Chondrocyte (in vitro differentiated cells): ENCODE measurements at places on chromosomes 2 and 18. TPM values are rescaled to one million over a fixed set of nuclear protein-coding genes. Genes with fewer than 3 reads are reported as not detected.

GRCh38 chr2:175838979-175839378 lies 163.1 kb downstream of the LNPK start:
- no peak for DNase-seq
- no peaks in the 10 kb centered on the region for H3K36me3 ChIP-seq
- no peak overlapping the region for H3K4me3 ChIP-seq
- H3K27ac ChIP-seq, result no peak overlapping the region
- peaks cover 41% of the 10 kb centered on the region for H3K4me1 ChIP-seq

- peaks cover 5% of the 10 kb centered on the region for H3K36me3 ChIP-seq
- DNase-seq, result peak; percentile 47
- no peak overlapping the region for H3K27ac ChIP-seq
- H3K4me3 ChIP-seq, result no peak overlapping the region
- H3K27me3 ChIP-seq, result no peaks in the 10 kb centered on the region
- peaks cover 4% of the 10 kb centered on the region for H3K4me1 ChIP-seq
Observed at GRCh38 chr2:43000242-43001054, 208.1 kb upstream of the HAAO start.

DNA sequence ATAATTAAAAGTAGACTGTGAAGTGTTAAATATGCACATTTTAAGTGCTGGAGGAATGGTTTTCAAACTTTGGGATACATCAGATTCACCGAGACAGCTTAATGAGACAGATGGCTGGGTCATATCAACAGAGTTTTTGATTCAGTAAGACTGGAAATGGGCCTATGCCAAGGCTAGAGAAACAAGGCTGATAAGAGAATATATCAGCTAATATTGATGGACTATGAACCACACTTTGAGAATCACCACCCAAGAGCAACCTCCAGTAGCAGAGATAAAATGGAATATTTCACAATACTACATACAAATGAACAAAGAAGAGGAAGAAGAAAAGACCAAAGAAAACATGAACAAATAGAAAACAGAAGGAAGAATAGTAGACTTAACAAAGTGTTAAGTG lies 450.2 kb upstream of the KLHL29 start:
- H3K4me1 ChIP-seq, result no peaks in the 10 kb centered on the region
- no peaks in the 10 kb centered on the region for H3K36me3 ChIP-seq
- peaks cover 3% of the 10 kb centered on the region for H3K27me3 ChIP-seq
- DNase-seq, result no peak
- no peak overlapping the region for H3K4me3 ChIP-seq
- H3K27ac ChIP-seq, result no peak overlapping the region

DNA sequence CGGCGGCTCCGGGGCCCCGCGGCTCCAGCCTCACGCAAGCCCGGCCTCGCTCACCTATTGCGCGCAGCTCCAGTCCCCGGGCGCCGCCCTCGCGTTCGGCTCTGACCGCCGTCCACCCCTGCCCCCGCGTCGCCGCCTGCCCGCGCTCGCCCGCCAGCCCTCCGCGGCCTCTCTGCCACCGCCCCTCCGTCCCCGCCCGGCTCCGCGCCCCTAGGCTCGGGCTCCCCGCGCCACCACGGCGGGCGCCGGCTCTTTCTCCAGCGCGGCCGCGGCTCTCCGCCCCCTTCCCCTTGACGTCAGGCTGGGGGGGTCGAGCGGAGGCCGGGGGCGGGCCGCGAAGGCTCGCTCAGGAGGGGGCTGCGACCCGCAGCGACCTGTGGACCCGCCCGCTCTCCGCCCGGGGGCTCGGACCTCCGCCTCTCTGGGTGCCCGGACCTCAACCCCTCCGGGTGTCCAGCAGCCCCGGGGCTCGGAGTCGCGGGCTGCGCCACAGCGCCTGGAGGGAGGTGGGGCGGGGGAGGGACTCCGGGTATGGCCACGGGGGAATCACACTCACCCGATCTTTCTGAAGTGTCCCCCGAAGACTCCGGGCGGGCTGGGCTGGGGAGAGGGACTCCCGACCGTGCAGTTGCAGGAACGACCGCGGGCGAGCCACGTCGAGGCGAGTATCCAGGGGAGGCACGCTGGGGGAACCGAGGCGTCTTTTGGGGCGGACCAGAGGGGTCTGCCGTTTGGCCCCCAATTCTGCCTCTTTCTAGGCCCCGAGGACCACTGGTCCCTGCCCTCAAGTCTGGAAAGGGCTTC lies at the start of gene SEMA4C:
Gene SEMA4C, minus strand, starts transcription at position 259 of the 804 bp plus-strand sequence. CDS start 2,194 bp downstream, outside the sequence.
- H3K36me3 ChIP-seq, result peaks cover 7% of the 10 kb centered on the region
- DNase-seq, result no peak
- peaks cover 24% of the 10 kb centered on the region for H3K4me1 ChIP-seq
- H3K27me3 ChIP-seq, result no peaks in the 10 kb centered on the region
- no peak within 1 kb of the TSS for H3K27ac ChIP-seq

- DNase-seq, result no peak
- H3K27ac ChIP-seq, result no peak overlapping the region
- no peaks in the 10 kb centered on the region for H3K4me1 ChIP-seq
- no peak overlapping the region for H3K4me3 ChIP-seq
- H3K36me3 ChIP-seq, result no peaks in the 10 kb centered on the region
Observed at GRCh38 chr2:114864901-114865300, 422.5 kb downstream of the DPP10 start.

DNA sequence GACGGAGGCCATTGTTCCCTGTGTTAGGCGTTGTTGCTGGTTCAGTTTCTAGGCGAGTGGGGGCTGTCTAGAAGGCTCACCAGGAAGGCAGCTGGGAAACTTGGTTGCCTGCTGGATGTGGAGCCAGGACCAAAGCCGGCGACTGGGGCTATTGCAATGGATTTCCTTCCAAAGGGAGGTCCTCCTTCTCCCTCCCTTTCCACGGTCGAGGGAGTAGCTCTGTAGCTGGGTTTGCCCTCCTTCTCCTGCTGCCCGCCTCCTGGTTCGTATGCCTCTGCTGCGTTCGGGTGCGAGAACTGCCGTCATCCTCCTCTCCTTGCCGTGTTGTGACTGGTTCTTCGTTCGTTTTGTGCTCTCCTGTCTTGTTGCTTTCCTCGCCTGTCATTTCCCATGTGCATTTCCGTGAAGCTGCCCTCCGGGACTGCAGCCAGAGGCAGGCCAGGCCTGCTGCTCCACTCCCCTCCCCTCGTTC lies 203.4 kb downstream of the NEDD4L start:
- no peak for DNase-seq
- H3K27me3 ChIP-seq, result no peaks in the 10 kb centered on the region
- peak overlapping the region; percentile 54 for H3K4me3 ChIP-seq
- no peaks in the 10 kb centered on the region for H3K36me3 ChIP-seq
- H3K4me1 ChIP-seq, result peaks cover 16% of the 10 kb centered on the region

DNA sequence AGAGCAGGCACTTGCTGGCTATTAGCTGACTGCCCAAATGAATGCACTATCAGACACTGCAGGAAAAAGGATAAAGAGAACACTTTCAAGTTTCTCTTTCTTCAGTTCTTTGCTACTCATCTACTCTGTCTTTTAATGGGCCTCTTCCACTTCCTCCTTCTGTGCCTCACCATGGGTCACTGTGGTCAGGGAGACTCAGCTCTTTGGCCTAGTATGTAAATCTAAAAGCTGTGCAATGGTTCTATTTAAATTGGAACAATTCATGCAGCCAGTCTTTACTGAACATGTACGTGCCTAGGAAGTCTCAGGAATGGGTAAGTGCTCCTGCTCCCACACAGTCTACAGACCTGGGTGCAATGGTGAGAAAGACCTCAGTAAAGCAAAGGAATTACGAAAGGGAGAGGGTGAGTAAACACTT lies 79.1 kb upstream of the DNMT3A start:
- no peaks in the 10 kb centered on the region for H3K27me3 ChIP-seq
- H3K27ac ChIP-seq, result no peak overlapping the region
- no peak for DNase-seq

DNA sequence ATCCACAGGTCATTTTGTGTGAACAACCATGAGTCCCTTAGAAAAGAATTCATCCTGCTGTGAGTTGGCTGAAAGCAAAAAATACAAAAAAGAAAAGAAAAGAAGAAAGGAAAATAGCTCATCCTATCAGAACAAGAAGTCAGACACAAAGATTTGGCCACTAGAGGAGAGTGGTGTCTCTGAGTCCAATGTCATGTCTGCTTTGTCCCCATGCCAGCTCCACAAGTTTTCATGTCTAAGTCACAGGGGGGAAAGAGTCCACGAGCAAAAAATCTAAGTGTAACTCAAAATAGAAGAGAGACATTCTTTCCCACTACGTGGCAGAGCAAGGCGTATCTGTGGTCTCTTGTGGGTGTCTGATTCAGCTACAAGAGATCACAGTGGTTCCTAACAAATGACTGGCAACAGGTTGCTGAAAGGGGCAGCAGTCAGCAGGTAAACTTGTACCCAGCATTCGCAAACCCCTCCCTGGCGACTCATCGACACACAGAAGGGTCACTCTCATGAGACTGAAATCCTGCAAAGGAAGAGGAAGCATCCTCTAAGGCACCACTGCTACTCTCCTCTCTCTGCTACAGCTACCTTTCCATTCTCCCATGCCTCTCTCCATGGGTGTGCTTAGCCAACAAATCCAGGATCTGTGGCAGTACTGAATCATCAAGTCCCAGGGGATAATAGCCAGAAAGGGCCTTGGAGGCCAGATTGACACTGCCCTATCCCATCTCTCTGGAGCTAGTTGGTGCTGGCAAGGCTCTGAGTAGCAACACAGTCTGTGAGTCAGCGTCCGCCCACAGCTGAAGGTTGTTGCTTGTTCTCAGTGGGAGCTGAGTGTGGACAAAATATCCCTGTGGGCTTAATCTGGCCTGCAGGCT lies 123.0 kb upstream of the SLC39A10 start:
- peak overlapping the region; percentile 33 for H3K4me3 ChIP-seq
- H3K27me3 ChIP-seq, result no peaks in the 10 kb centered on the region
- no peaks in the 10 kb centered on the region for H3K36me3 ChIP-seq
- peaks cover 56% of the 10 kb centered on the region for H3K4me1 ChIP-seq
- peak overlapping the region; percentile 98 for H3K27ac ChIP-seq

- no peaks in the 10 kb centered on the region for H3K27me3 ChIP-seq
- peaks cover 64% of the 10 kb centered on the region for H3K4me1 ChIP-seq
- no peak overlapping the region for H3K27ac ChIP-seq
- H3K36me3 ChIP-seq, result no peaks in the 10 kb centered on the region
- H3K4me3 ChIP-seq, result no peak overlapping the region
Observed at GRCh38 chr2:197201874-197202273, 108.7 kb downstream of the ANKRD44 start.

DNA sequence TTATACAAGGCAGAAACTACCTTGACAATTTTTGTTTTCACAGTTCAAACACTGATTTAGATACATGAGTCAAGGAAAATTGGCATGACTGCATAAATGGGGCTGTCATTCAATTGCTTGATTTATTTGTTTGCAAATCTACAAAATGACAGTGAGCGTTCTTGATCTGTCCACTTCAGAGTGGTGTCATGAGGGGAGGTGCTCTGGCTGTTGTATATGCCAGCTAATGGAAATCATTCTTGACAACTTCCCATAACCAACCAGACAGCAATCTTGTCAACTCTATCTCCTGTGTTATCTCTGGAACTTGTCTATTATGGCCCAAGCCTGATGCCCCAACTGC lies 120.6 kb upstream of the UGP2 start:
- no peaks in the 10 kb centered on the region for H3K27me3 ChIP-seq
- H3K4me1 ChIP-seq, result peaks cover 15% of the 10 kb centered on the region
- no peak overlapping the region for H3K27ac ChIP-seq
- H3K36me3 ChIP-seq, result peaks cover 2% of the 10 kb centered on the region

DNA sequence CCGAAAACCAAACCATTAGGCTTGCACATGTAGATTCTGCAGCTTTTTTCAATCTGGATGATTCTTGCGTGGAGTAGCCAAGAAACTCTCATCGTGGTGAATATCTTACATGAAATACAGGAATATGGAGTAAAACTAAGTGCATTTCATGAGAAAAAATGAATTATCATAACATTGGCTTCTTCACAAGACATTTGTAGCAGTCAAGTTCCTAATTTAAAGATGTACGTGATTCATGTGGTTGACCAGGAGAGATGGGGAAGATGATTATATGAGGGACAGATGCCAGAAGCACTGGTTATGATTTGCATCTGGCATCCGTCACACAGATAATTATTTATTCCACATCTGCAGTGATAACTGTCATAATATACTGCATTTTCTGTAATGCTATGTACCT lies 90.4 kb downstream of the ANTXR1 start:
- H3K27ac ChIP-seq, result no peak overlapping the region
- no peaks in the 10 kb centered on the region for H3K27me3 ChIP-seq
- H3K4me1 ChIP-seq, result peaks cover 29% of the 10 kb centered on the region

- no peak for DNase-seq
- no peaks in the 10 kb centered on the region for H3K4me1 ChIP-seq
- H3K27ac ChIP-seq, result no peak overlapping the region
- no peak overlapping the region for H3K4me3 ChIP-seq
Observed at GRCh38 chr18:641224-641623, 16.2 kb upstream of the TYMS start.

DNA sequence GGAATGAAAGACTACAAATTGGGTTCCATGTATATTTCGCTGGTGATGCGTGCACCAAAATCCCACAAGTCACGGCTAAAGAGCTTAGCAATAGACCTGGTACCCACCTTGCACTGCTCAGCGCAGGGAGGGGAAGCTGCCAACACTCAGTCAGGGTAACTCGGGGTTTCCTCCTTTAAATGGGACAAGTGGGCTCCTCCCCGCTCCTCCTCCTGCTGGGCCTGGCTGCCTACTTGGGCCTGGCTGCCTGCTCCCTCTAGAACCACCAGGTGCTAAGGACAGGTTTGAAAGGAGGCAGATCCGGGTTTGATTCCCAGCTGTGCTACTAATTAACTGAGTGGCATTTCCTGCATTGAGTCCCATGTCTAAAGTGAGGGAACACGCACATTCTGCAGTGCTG lies 23.4 kb downstream of the MYO7B start:
- H3K36me3 ChIP-seq, result peaks cover 11% of the 10 kb centered on the region
- peaks cover 28% of the 10 kb centered on the region for H3K27me3 ChIP-seq
- DNase-seq, result peak; percentile 54
- peaks cover 4% of the 10 kb centered on the region for H3K4me1 ChIP-seq
- no peak overlapping the region for H3K27ac ChIP-seq
- no peak overlapping the region for H3K4me3 ChIP-seq

GRCh38 chr2:56473524-56473923 lies 289.7 kb downstream of the CCDC85A start:
- H3K27ac ChIP-seq, result no peak overlapping the region
- no peak overlapping the region for H3K4me3 ChIP-seq
- no peaks in the 10 kb centered on the region for H3K36me3 ChIP-seq
- no peak for DNase-seq
- peaks cover 8% of the 10 kb centered on the region for H3K27me3 ChIP-seq
- peaks cover 3% of the 10 kb centered on the region for H3K4me1 ChIP-seq

DNA sequence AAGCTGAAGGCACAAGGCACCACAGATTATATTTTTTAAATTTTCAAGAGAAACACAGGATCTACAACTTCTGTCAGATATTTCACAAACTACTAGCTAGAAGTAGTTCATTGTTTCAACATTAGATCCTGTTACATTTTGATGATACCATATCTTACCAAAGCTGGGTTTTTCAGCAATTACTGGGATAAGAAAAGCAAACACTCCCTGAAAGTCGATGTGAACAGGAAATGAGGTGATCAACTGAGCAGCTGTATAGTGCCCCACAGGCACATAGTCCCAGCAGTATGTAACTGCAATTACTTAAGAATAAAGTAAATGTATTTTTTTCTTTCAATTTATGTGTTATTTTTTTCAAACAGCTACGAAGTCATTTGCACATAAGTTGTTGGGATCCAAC lies 103.5 kb downstream of the DNER start:
- no peaks in the 10 kb centered on the region for H3K4me1 ChIP-seq
- no peak overlapping the region for H3K4me3 ChIP-seq
- DNase-seq, result no peak
- H3K27me3 ChIP-seq, result no peaks in the 10 kb centered on the region

ASB18 gene
- not detected in 3 replicates for total RNA-seq

ABCA12 gene
- 0.27 to 0.44 TPM (median 0.40 TPM) in 3 replicates for total RNA-seq

CYBRD1 gene
- total RNA-seq, result 84.5 to 139 TPM (median 88.5 TPM) in 3 replicates

RAMP1 gene
- 176 to 329 TPM (median 178 TPM) in 3 replicates for total RNA-seq

CLEC4F gene
- total RNA-seq, result not detected in 3 replicates

ABHD1 gene
- 0.30 to 0.44 TPM (median 0.31 TPM) in 3 replicates for total RNA-seq

PIEZO2 gene
- 115 to 147 TPM (median 142 TPM) in 3 replicates for total RNA-seq

GPR75 gene
- 1.1 to 2.4 TPM (median 1.2 TPM) in 3 replicates for total RNA-seq

SPP2 gene
- not detected in 3 replicates for total RNA-seq

CNOT9 gene
- total RNA-seq, result 32.3 to 46.2 TPM (median 32.4 TPM) in 3 replicates

CFAP65 gene
- total RNA-seq, result not detected in 3 replicates

INHBB gene
- total RNA-seq, result 0.58 to 1.3 TPM (median 0.90 TPM) in 3 replicates

DOK6 gene
- total RNA-seq, result 5.9 to 15.1 TPM (median 8.9 TPM) in 3 replicates

GALNT5 gene
- 14.2 to 30.0 TPM (median 14.4 TPM) in 3 replicates for total RNA-seq
